ENCODE measurements at places on chromosomes 16 and 17.

GRCh38 chr17:38735161-38735997 lies 5.2 kb downstream of the CISD3 start:
- DNase-seq, result peak; percentile 82

DNA sequence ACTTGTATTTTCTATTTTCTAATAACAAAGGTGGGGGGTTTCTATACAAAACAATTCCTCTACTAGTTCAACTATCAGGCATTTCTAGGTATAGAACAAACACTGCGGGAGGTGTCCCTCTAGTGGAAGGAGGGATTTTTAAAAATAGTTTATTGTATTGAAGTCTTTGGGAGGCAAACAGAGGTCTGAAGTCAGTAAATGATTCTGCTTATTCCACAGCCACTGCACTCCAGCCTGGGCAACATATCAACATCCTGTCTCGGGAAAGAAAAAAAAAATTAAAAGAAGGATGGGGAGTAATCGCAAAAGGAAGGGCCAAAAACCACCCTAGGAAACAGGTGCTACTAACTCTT lies 648 bp upstream of the ERCC4 start:
- peak; percentile 81 for DNase-seq

- peak; percentile 74 for DNase-seq
These were observed 5.1 kb downstream of the CYB5D1 start for GRCh38 chr17:7862692-7863437.

DNA sequence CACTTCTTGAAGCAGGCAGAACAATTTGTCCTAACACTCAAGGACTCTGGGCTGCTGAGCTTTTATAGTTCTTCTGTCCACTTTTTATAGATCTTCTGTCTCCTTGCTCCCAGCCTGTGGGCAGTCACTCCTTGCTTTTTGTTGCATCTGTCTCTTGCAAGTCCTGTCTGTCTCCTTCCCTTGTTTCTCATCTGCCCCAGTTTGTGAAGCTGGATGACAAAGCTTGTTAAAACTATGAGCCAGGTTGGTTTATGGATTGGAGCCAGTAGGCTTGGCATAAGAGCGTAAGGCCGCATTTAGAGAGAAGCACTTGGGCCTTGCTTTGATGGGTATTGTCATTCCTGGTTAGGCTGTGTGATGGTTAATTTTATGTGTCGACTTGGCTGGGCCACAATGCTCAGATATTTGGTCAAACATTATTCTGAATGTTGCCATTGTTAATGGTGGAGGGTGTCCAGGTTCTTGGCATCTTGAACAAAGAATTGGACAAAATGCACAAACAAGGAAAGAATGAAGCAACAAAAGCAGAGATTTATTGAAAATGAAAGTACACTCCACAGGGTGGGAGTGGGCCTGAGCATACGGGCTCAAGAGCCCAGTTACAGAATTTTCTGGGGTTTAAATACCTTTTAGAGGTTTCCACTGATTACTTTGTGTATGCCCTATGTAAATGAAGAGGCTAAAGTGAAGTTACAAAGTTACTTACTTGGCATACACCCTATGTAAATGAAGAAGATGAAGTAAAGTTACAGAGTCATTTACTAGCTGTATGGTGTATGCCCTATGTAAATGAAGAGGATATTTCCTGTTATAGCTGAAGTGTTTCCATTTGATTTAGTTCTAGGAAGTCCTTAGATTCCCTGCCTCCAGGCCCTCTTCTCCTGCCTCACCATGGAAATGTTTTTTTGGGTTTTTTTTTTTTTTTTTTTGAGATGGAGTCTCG lies 8.0 kb upstream of the CPPED1 start:
- no peak for DNase-seq

GRCh38 chr17:20114466-20114865 lies 105.3 kb downstream of the SPECC1 start:
- no peak for DNase-seq

GRCh38 chr17:78883089-78883532 lies 19.9 kb downstream of the CEP295NL start:
- no peak for DNase-seq

- DNase-seq, result no peak
These were observed 41.3 kb upstream of the ACSF3 start for GRCh38 chr16:89052191-89052889.

GRCh38 chr16:55651841-55652824 lies 3.7 kb upstream of the SLC6A2 start:
- DNase-seq, result no peak

DNA sequence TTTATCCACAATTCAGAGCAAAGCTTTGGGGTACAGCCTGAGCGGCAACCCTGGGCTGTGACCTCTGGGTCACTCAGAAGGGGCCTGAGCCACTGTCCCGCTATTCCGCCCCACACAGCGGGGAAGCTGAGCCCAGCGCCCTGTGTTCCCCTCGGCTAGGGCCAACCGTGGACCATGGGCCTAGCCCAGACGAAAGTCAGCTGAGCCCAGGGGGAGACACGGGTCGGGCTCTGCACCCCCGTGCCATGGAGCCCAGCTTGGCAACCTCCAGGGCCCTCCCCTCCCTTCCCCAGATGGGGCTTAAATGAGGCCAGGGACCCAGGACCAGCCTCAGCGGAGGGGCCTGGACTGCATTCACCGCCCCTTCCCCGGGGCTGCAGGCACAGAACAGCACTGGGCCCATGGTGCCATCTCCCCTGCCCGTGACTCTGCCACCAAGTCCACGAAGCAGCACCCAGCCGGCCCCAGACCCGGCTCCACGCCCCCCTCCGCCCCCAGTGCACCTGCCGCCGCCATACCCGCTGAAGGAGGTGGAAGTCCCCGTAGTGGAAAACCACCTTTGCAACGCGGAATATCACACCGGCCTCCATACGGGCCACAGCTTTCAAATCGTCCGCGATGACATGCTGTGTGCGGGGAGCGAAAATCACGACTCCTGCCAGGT lies 1.8 kb downstream of the TPSD1 start:
- DNase-seq, result no peak

DNA sequence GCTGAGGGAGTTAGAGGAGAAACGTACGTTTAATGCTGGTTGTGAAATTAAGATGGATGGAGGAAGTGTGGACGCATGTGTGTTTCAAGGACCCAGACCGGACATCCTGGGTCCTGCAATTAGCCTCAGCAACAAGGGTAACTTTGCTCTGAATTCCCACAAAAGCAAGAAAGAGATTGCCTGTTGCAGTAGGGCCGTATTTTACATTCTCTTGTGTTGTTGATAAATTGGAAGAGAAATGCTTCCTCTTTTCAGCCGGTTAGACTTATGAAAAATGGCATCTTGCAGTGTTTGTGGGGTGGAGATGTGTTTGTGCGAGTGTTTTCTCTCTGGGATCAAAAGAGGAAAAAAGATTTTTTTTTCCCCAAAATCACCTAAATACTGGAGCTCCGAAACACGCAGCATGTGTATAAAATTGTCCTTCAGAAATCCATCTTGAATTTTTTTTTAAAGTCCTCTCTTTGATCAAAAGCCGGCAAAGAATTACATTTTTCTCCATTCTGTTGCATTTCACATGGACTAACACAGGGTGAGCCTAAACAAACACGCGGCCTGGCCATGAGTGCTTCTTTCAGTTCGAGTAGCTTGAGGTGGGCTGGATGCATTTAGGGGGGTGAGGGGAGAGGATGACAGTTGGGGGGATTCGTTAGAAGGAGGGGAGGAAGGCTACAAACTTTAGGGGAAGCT lies 251.6 kb downstream of the C16orf95 start:
- DNase-seq, result no peak

DNA sequence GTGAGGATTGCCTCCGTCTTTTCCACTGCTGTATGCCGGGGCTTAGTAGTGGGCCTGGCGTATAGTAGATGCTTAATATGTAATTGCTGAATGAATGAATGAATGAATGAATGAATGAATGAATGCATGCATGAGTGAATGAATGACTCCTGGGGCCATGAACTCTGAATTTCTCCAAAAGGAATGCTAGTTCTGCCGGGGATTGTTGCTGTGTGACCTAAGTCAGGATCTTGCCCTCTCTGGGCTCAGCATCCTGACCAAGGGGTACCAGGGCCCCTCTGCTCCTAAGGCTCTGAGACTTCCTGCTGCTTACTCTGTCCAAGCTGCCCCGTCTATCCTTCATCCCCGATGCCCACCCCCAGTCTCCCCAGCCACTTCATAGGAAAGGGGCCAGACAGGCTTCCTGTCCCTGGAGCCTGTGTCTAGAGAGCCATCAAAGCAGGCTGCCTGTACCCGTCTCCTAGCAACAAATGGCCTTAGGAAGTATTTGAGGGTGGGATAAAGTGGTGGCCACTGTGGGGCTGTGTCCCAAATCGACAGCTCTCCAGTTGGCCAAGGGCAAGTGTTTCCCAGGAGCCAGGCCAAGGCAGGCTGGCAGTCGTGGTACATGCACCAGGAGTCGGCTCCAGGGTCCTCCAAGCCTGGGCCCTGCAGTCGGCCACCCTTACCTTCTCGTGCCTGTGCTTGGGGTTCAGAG lies 11.6 kb upstream of the MPRIP start:
- DNase-seq, result no peak

DNA sequence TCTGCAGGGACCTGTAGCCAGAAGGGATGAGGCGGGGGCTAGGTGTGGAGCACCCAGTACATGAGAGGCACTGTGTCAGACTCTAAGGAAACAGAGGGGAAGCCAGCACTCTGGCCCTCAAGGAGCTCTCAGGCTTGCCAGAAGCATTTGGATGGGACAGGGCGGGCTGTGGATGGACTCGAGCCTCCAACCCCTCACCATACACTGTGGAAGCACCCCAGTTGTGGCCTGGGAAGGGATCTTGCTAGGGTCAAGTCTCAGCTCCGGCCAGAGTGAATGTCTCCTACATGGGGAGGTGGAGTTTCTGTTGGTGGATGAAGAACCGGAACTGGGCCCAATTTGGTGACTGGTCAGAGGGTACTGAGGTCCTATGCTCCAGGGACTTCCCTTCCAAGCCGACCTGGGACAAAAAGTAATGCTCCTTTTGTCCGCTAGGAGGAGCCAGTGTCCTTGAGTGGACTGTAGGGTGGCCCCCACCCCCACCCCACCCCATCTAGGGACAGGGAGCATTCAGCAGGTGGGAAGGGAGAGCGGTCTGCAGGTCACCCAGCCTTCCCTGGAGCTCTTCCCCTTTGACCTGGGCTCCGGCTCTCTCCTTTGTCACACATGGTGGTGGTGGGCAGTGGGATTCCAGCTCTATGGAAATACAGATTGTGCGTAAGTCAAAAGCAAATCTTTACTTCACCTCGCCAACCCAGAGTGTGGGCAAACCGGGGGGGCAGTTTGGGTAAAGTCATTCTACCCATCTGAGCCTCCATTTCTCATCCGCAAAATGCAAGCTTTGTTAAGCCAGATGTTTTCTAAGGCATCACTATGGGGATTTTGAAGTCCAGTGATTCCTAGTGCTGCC lies 20.4 kb upstream of the PHB1 start:
- DNase-seq, result peak; percentile 31

- no peak for DNase-seq
These were observed 254.8 kb upstream of the TBX2 start for GRCh38 chr17:61144617-61145564.

DNA sequence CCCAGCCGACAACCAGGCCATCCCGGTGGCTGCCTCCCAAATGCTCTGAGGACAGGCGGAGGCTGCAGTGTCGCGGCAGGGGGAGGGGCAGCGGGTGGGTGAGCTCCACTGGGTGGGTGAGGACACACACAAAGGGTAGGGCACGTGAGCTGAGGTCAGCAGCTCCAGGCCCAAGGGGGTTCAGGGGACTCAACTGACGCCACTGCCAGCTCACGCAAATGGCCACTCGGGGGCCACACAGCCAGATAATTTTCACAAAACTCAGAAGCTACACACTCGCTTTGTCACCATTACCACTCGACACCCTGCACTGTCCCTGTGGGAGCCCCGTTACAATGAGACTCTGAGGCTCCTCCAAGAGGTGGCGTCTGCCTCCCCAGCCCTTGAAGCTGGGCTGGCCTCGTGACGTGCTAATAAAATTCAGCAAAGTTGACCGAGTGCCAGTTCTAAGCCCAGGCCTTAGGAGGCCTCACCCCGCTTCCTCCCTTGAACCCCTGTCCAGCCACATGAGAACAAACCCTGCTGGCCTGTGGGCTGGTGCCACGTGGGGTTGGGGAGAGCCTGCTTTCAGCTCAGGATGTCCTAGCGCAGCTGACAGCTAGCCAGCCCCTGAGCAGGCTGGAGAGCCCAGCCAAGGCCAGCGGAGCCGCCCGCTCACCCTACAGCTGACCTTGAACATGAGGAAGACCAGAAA lies 56.9 kb downstream of the RMI2 start:
- DNase-seq, result no peak

- DNase-seq, result no peak
These were observed 62.5 kb downstream of the WIPI1 start for GRCh38 chr17:68394608-68395331.

DNA sequence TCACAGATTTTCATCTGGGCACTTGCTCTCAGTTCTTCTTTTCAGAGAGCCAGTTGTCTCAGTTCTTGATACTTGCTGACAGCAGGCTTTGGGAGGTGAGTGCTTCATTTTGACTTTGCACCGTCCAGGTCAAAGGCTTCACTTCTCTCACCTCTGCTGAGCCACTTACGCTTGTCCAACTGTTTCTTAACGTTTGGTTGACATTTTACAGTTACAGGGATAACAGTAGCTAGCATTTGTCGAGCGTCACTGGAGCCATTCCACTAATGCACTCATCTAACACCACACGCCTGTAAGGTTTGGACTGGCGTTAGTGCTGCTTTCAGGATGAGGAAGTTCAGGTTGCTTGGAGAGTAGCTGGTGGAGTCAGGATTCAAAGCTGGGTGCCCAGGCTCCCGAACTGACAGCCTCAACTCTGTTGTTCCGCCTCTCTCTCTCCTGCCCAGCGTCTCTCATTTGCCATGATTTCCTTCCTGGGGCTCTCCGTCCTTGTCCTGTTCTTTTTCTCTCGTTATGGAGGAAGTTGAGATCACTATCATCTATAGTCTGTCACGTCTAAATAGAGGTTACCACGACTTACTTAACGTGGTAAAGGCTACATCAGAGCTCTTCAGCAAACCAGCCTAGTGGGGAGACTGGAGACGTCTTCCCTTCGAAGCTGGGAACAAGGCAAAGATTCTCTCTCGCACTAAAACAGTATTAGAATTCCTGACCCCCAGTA lies 220.8 kb downstream of the RPTOR start:
- DNase-seq, result no peak

DNA sequence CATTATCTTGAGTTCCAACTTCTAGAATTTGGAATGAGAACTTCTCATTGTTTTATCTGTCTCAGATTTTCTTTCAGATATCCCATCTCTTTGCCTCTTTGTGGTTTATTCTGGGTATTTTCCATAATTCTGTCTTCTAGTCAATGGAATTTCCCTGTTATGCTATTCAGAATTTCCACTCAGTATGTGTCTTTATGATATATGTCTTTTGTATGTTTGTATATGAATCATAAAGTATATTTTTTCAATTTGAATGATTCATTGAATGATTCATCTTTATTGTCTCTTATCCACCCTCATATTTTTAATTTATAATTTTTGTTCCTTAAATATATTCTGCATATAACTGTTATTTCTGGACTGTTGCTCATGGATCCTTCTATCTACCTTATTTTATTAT lies 729.7 kb upstream of the GOT2 start:
- no peak for DNase-seq

- no peak for DNase-seq
These were observed 28.3 kb downstream of the TTC19 start for GRCh38 chr17:16027708-16028584.

- DNase-seq, result no peak
These were observed 20.3 kb downstream of the PITPNA start for GRCh38 chr17:1542316-1542715.
